ENCODE measurements at places on chromosomes 16 and 17. TPM values are rescaled to one million over a fixed set of nuclear protein-coding genes. Genes with fewer than 3 reads are reported as not detected.
A peak's percentile ranks its signal among the peaks of the same experiment; 100 is the strongest.

Gene CD300E
- total RNA-seq = not detected

GRCh38 chr16:69324585-69325253 lies 5.7 kb downstream of the PDF start:
- no peak for DNase-seq

Gene HS3ST4
- total RNA-seq = not detected

Gene CNGB1
- 0.02 TPM for total RNA-seq

DNA sequence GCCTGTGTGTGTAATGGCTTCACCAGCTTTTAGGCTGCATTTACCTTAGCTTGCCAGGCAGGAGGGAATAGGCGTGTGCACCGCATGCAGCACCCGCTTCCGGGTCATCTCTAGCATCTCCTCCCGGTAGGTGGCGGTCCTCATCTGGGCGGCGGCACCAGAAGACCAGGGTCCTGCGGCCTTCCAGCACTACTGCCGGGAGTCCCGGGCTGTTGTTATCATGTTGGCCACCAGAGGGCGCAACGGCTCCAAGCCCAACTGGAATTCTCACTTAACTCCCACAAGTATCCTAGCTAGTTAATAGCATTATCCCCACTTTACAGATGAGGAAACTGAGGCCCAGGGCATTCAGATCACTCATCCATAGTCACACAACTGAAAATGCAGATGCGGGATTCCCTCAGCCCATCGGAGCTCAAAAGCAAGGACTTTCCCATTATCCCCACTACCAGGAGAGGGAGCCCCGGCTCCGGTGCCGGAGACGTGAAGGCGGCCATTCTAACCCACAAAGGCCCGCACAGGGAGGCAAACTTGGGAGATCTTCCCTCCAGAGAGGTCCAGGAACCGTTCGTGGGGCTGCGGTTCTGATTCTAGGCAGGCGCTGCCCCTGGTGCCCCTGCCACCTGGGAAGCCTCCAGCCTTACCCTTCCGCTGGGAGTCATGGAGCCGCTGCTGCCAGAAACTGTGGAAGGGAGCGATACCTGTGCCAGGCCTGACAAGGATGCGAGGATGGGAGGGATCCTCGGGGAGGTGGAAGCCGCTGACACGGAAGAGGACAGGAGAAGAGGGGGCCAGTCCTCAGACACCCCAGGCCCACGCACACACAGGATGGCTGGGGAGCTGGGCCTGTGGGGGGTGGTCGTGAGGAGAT lies 23.9 kb downstream of the LGALS9 start:
- DNase-seq = peak; percentile 85

DNA sequence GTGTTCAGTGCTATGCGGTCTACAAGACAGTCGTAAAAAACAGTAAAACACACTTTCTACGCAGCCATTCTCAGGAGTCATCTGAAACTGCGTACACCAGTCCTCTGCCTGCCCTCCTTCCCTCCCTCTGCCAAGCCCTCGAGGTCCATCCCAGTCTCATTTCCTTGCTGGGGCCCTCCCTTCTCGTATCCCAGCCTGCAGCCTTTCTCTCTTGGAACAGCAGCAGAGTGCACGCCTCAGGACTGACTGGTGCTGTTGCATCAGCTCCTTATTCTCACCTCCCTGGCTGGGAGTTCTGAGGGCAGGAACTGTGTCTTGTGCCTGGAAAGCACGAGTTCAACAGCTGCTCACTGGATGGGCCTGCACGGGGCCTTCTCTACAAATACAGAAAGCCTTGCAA lies 12.5 kb downstream of the FAHD1 start:
- DNase-seq = no peak

DNA sequence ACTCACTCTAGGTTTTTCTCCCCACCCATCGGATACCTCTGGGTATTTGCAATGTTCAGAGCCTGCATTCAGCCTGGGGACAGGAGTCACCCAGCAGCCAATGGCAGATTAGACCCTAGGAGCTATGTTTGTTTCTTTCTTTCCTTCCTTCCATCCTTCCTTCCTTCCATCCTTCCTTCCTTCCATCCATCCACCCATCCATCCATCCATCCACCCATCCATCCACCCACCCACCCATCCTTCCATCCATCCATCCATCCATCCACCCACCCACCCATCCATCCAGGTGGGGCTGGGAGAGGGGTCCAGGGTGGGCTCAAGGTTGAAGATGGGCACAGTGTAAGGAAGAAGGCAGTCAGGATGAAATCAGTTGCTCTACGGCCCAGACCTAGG lies 39.9 kb downstream of the TIMM22 start:
- DNase-seq = no peak

DNA sequence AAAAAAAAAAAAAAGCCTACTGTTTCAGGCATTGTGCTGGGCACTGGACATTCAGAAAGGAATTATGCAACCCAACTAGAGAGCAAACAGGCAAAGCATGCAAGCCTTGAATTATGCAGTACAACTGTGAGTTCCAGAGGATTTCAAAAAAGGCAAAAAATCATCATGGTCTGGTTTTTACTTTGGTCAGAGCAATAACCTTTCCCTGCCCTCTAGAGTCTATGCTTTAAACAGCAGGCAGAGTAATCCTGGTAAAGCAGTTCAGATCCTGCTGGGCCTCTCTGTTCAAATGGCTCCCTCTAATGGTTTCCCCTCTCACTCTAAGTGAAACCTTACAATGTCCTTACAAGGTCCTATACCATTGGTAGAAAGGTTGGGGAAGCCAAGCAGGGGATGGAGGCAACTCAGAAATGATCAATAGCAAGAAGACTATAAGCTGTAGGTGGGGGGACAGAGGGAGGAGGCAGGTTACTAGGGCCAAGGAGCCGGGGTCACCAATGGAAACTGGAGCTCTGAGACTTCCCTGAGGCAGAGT lies 4.6 kb upstream of the TAF15 start:
- peak; percentile 88 for DNase-seq

Gene PDF
- total RNA-seq = 48.8 TPM
